HCT116 (cell line): ENCODE measurements at places on chromosomes 1 and 21. TPM values are rescaled to one million over a fixed set of nuclear protein-coding genes. Genes with fewer than 3 reads are reported as not detected.

DNA sequence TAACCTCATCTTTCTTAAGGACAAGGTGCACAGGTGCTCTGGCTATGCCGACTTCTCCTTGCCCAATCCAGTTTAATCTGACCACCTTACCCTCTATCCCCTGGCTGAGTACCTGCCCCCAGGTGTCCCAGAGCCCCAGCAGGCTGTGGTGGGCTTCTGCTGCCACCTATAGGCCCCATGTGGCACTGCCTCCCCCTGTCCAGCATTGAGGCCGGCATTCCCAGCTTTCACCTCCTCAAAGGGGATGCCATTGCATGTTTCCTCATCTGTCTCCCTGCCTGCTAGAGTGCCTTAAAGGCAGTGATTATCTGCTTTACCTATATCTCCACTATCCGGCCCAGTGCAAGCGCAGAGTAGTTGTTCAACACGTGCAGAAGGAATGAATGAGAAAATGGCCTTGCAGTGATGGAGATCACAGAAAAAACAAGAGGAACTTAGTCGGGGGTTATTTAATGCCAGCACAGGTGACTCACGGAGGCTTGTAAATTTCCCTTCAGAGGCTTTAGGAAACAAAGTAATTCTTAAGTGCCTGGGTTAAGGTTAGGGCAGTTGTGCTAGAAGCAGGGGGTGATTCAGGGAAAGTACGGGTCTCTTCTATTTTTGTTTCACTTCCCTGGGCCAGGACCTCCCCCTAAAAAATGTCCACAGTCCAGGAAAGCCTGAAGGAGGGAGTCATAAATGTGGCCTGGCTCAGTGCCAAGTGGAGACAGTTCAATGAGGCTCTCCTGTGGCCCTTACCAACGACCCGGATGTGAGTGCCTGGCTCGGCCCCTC, 131.8 kb upstream of the NGF start:
- DNase-seq = peak; percentile 31
- no peak overlapping the region for H3K27ac ChIP-seq
- no peaks in the 10 kb centered on the region for H3K27me3 ChIP-seq
- no peak overlapping the region for H3K4me3 ChIP-seq
- H3K4me1 ChIP-seq = peaks cover 8% of the 10 kb centered on the region

DNA sequence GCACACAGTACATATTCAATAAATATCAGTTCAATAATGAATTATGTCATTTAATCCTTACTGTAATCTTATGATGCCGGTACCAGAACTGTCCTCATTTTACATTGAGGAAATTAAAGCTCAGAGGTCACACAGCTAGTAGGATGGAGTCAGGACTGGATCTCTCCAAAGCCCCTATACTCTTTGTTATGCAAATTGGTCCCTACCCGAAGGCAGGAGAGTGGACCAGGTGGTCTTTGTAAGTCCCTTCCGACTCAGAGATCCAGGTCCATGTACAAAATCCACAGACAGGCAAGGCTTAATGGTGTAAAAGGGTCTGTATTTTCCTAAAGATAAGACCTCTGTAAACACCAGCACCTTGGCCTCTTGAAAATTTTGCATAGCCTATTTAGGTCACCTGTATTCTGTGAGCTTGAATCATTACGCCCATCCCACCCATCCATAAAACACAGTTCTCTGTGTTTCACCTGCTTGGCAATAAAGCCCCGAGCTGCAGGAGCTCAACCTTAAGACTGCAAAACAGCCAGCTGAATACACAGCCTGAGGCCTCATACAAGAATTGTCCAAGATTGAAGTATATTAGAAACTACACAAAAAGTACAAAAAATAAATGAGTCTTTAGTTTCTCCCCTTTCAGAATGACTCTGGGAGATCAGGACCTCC, 41.7 kb downstream of the PLXNA2 start:
- no peaks in the 10 kb centered on the region for H3K4me1 ChIP-seq
- DNase-seq = no peak
- no peak overlapping the region for H3K27ac ChIP-seq
- no peak overlapping the region for H3K4me3 ChIP-seq
- no peaks in the 10 kb centered on the region for H3K36me3 ChIP-seq

Gene TNN
- not detected for total RNA-seq

- no peaks in the 10 kb centered on the region; the same call in 1 of the 2 replicates for H3K27me3 ChIP-seq
- no peak overlapping the region for H3K27ac ChIP-seq
- DNase-seq = no peak
Measured at GRCh38 chr1:224786533-224787250, 142.8 kb upstream of the DNAH14 start.

Gene FAM89A
- 23.6 TPM for total RNA-seq

Gene HRNR
- total RNA-seq = not detected

Gene ELAPOR1
- total RNA-seq = 0.57 TPM

Gene FAM72A
- total RNA-seq = 23.0 TPM

DNA sequence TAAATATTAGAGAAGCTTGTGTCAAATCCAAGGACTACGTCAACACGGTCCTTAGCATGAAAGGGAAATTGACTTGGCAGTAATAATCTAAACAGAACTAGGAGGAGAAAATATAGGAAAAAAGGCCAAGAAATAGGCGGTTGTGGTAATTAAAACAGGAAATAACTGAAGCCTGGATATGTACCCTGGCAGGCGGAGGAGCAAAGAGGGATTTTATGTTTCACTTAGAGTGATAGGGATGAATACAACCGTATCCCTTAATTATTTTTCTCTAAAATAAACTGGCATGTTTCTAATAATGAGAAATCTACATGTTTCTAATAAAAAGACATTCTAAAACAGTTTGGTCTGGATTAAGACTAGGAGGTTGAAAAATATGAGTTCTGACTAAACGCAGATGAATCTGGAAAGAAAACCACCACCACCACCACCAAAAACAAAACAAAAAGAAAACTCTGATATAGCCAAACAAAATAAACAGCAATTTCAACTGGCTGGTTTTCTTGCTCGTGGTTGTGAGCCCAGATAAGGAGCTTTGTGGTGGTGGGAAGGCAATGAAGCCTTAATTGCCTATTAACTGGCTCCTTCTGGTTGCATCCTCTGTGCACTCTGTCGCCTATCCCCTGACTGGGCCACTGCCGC, 334.2 kb upstream of the SNX7 start:
- H3K27me3 ChIP-seq = no peaks in the 10 kb centered on the region
- H3K36me3 ChIP-seq = no peaks in the 10 kb centered on the region
- no peak overlapping the region for H3K27ac ChIP-seq
- H3K4me1 ChIP-seq = peaks cover 35% of the 10 kb centered on the region
- no peak for DNase-seq
- no peak overlapping the region for H3K4me3 ChIP-seq

- no peak for DNase-seq
- peaks cover 22% of the 10 kb centered on the region; the same call in 1 of the 2 replicates for H3K4me1 ChIP-seq
- H3K27me3 ChIP-seq = 0 out of 2 replicates have a peak, but pooled peaks cover 3% of the 10 kb centered on the region
- no peaks in the 10 kb centered on the region for H3K36me3 ChIP-seq
- peak overlapping the region; percentile 57; the same call in 1 of the 2 replicates for H3K27ac ChIP-seq
- peak overlapping the region; percentile 58 for H3K4me3 ChIP-seq
Measured at GRCh38 chr1:220527279-220527907, 543 bp upstream of the MARK1 start.

GRCh38 chr1:208527156-208527555, 283.0 kb upstream of the PLXNA2 start:
- H3K36me3 ChIP-seq = no peaks in the 10 kb centered on the region
- no peak overlapping the region for H3K27ac ChIP-seq
- H3K4me3 ChIP-seq = no peak overlapping the region

Gene CRYAA
- not detected for total RNA-seq

DNA sequence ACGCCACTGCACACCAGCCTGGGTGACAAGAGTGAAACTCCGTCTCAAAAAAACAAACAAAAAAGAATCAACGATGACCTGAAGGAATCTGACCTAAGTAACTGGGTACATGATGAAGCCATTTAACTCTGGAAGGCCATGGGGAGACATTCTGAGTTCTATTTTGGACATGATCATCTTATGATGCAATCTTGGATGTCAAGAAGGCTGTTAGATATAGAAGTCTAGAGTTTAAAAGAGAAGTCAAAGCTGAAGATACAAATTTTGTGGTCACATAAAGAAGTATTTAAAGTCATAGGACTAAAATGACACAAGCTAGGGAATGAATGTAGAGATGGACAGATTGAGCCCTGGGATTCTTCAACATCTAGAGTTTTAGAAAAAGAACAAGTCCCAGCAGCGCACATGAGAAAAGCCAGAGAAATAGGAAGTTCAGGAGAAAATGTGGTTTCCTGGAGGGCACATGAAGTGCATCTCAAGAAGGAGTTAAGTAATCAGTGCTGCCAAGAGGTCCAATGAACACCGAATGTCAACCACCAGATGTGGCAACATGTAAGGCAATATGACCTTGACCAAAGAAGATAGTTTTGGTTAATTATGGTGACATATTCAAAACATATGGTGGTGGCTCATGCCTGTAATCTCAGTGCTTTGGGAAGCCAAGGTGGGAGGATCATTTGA, 26.8 kb downstream of the ELK4 start:
- H3K4me1 ChIP-seq = 0 out of 2 replicates have a peak, but pooled peaks cover under 1% of the 10 kb centered on the region
- no peak overlapping the region for H3K27ac ChIP-seq
- no peaks in the 10 kb centered on the region for H3K27me3 ChIP-seq
- no peaks in the 10 kb centered on the region for H3K36me3 ChIP-seq
- no peak for DNase-seq

DNA sequence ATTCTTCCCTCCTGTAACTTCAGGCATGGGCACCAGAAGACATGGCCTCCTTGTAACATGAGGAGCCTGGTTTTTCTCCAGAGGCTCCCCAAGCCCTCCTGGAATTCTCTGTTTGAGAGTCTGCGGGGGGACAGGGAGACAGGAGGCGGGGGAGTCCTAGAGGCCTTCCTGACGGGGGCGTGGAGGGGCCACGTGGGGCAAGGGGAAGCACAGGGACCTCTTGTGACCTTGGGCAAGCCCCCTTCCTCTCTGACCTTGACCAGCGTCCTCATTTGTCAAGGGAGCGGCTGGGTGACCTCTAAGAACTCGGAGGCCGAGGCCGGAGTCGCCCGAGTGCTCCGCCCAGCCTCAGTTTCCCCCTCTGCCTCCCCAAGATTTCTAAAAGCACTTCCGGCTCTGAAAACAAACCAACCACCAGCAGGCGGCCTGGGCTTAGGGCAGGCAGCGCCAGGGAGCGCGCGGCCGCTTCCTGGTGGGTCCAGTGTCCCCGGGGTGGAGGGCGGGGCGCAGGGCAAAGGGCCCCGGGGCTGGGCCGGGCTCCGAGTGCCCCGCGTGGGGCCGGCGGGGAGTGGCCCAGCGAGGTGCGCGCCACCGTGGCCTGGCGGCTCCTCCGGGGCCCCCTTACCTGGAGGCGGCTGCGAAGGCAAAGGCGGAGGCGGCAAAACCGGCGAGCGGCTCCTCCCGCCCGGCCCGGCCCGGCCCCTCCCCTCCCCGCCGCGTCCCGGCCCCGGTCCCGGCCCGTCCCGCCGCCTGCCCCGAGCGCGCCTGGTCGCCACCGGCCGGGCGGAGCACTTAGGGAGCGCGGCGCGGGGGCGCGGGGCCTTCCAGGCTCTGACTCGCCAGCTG, at the start of gene TMCO4:
TMCO4 (minus strand) TSS at position 687 of the 846 bp plus-strand sequence. CDS start 19,158 bp downstream, outside the sequence.
- peak within 1 kb of the TSS; percentile 65 for H3K4me3 ChIP-seq
- peak within 1 kb of the TSS; percentile 68 for H3K27ac ChIP-seq
- no peaks in the 10 kb centered on the region for H3K36me3 ChIP-seq
- no peaks in the 10 kb centered on the region for H3K27me3 ChIP-seq

GRCh38 chr1:152516082-152516481, 1.8 kb downstream of the CRCT1 start:
- H3K27ac ChIP-seq = no peak overlapping the region
- H3K27me3 ChIP-seq = peaks cover 11% of the 10 kb centered on the region; the same call in 1 of the 2 replicates
- no peak for DNase-seq
- H3K4me3 ChIP-seq = no peak overlapping the region
- no peaks in the 10 kb centered on the region for H3K36me3 ChIP-seq
- H3K4me1 ChIP-seq = peaks cover 15% of the 10 kb centered on the region

- H3K4me1 ChIP-seq = no peaks in the 10 kb centered on the region
- H3K27ac ChIP-seq = no peak overlapping the region
- DNase-seq = no peak
- H3K4me3 ChIP-seq = no peak overlapping the region
- no peaks in the 10 kb centered on the region for H3K27me3 ChIP-seq
- no peaks in the 10 kb centered on the region for H3K36me3 ChIP-seq
Measured at GRCh38 chr1:63828322-63829044, 54.7 kb downstream of the ROR1 start.

- H3K27ac ChIP-seq = no peak overlapping the region
- no peak overlapping the region for H3K4me3 ChIP-seq
- no peaks in the 10 kb centered on the region for H3K4me1 ChIP-seq
- no peak for DNase-seq
- no peaks in the 10 kb centered on the region for H3K36me3 ChIP-seq
Measured at GRCh38 chr1:230288641-230289349, 137.3 kb downstream of the PGBD5 start.

DNA sequence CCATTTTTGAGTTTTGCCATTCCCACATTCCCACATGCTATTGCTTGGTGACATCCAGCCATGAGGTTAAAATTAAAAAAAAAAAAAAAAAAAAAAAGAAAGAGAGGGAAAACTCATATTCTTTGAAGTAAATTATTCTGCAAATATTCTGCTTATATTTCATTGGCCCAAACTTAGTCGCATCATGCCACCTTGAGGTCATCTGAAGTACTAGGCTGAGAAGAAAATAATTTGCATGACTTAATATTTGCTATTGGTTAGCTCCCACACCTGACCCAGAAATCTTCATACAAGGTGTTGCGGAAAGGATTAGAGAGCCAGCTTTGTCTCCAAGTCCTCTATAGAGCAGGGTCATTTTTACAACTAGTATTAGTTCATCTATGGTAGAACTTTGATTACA, 2206.0 kb downstream of the MRPL39 start:
- no peaks in the 10 kb centered on the region for H3K36me3 ChIP-seq
- H3K4me1 ChIP-seq = no peaks in the 10 kb centered on the region
- no peak for DNase-seq

Gene C1orf94
- total RNA-seq = not detected

GRCh38 chr1:224828691-224829090, 100.8 kb upstream of the DNAH14 start:
- H3K4me3 ChIP-seq = no peak overlapping the region
- H3K4me1 ChIP-seq = no peaks in the 10 kb centered on the region
- no peaks in the 10 kb centered on the region; the same call in 1 of the 2 replicates for H3K27me3 ChIP-seq
- no peak for DNase-seq

- H3K27me3 ChIP-seq = no peaks in the 10 kb centered on the region
- no peak overlapping the region for H3K27ac ChIP-seq
- H3K36me3 ChIP-seq = no peaks in the 10 kb centered on the region
- no peak overlapping the region for H3K4me3 ChIP-seq
Measured at GRCh38 chr1:184646824-184647223, 107.8 kb downstream of the EDEM3 start.

DNA sequence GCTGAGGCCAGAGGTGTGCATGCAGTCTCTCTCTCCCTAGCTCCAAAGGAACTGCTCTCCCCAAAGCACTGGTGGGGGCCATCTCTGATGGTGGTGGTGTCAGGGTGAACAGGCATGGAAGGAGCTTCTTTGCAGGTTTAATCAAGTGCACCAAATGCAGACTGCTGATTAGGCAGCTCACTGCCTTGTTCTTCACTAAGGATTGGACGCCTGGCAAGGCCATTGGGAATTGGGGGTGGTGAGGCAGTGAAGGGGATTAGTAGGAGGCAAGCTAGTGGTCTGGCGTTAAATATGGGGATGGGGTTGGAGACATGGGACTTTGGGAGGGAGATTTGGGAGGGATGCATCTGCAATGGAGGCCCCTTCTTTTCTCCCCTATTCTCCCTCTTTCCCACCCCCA, 1.5 kb downstream of the CACNA1E start:
- peaks cover 39% of the 10 kb centered on the region for H3K27me3 ChIP-seq
- DNase-seq = no peak
- H3K4me3 ChIP-seq = no peak overlapping the region
- H3K4me1 ChIP-seq = no peaks in the 10 kb centered on the region
- no peak overlapping the region for H3K27ac ChIP-seq
